NCI-H1092 treated with DMSO at 0.1 percent for 48 hours (cell line): ENCODE measurements at places on chromosomes 1 and 21.

DNA sequence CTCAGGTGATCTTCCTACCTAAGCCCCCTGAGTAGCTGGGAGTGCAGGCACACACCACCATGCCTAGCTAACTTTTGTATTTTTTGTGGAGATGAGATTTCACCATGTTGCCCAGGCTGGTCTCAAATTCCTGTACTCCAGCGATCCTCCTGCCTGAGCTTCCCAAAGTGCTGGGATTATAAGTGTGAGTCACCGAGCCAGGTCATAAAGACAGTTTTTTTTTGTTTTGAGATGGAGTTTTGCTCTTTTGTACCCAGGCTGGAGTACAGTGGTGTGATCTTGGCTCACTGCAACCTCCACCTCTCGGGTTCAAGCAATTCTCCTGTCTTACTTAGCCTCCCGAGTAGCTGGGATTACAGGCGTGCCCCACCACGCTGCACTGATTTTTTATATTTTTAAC, 42.1 kb downstream of the KIF1B start:
- DNase-seq = no peak

DNA sequence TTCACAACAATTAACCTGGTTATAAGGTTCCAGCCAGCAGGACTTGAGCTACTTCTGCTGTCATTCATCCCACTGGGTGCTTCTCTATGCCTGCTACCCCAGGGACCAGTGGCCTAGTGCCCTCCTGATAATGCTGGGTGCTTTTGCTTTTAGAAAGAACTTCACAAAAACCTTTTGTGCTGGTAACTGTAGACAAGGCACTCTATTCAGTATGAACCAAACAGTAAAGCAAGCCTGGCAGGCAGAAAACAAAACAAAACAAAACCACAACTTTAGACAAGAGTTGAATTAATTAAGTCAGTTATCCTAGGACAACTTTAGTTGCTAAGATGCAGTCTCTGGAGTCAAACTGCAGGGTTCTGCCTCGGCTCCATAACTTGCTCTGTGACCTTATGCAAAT, 61.9 kb upstream of the ADGRL2 start:
- no peak for DNase-seq

DNA sequence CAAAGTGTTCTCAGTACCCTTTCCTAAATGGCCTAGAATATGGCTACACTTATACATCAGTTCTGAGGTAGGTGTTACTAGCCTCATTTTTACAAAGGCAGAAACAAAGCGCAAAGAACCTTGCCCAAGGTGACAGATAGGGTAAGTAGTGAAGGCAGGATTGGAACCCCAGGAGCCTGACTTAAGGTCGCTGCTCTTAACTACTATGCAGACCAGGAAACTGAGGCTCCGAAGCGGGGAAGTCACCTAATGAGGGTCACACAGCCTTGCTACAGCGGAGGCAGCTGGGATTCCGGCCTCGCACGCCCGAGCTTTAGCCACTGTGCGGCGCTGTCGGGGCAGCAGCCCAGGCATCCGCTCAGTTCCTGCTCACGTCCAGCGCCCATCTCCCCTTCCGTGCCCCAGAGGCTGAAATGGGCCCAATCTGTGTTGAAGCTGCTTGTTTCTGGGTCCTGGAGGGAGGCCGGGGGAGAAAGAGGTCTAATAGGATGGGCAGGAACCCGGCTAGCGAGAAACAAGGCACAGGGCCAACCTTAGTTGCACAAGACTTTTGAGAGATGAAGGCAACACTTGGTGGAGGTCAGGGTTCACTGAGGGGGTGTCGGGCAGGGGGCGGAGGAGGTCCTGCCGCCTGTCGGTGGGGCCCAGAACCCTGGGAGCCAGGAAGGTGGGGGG, 1.4 kb upstream of the FOXD2 start:
- DNase-seq = peak; percentile 40

GRCh38 chr1:145758116-145758515, 38.8 kb downstream of the CD160 start:
- DNase-seq = no peak

DNA sequence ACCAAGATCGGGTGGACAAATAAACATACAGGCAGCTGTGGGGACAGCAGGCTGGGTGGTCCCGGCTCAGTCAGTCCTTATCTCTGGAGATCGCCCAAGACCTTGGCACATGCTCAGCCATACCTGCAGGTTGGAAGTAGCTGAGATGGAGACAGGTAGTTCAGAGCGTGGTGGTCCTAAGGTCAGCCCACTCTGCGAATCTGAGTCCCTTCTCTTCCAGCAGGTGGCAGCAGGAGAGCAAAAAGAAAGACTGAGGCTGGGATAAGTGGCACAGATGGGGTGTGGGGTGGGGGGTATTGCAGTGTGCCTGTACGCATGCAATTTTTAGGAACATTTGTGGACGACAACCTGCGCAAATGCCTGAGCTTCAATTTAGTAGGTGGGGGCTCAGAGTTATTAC, 104.9 kb downstream of the TENT5C start:
- no peak for DNase-seq

GRCh38 chr21:42739061-42739931, 85.9 kb downstream of the PDE9A start:
- DNase-seq = no peak

DNA sequence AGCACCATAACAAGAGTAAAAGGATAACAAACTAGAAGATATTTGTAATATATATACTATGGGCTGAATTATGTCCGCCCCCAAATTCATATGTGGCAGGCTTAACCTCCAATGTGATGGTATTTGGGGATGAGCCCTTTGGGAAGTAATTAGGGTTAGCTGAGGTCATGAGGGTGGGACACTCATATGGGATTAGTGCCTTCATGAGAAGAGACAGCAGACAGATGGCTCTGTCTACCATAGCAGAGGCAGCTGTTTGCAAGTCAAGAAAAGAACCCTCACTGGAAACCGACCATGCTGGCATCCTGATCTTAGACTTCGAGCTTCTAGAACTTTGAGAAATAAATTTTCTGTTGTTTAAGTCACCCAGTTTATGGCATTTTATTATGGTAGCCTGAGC, 303.6 kb downstream of the LMO4 start:
- no peak for DNase-seq

GRCh38 chr1:19363536-19364152, 51.5 kb downstream of the SLC66A1 start:
- no peak for DNase-seq

DNA sequence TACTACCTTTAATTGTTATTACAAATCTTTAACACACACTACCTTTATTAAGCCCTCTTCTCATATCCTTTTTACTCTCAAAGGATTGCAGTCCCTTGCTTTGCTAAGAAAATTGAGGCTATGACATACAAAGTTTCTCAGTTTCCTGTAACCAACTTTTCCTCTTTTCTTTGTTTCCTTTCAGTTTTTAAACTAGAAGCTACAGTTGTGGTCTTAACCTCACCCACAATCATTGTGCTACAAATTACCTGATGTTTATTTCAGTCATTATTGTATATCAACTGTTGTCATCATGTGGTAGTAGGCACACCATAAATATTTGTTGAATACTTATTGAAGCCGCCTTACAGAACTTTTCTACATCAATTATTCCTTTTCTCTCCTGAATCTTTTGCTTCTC, 51.8 kb downstream of the SLAMF6 start:
- DNase-seq = no peak

- peak; percentile 73 for DNase-seq
These were observed 283.1 kb downstream of the LMX1A start for GRCh38 chr1:165073185-165074007.
